T follicular helper cell (primary cell): ENCODE measurements at places on chromosomes 4 and X.

GRCh38 chr4:35884714-35885480, 359.4 kb downstream of the ARAP2 start:
- no peak for DNase-seq

GRCh38 chrX:134247492-134247891, 10.5 kb downstream of the CCDC160 start:
- DNase-seq, result no peak

DNA sequence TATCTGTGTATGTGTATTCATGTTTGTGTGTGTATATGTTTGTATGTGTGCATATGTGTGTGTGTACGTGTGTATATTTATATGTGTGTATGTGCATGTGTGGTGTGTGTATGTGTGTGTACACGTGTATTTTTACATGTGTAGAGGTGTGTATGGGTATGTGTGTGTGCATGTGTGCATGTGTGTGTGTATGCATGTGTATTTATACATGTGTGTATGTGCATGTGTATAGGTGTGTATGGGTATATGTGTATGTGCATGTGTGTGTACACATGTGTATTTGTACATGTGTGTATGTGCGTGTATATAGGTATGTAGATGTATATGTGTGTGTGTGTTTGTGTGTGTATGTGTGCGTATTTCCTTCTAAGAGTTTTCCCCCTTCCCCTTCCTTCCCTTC, 207.7 kb upstream of the ATP6AP2 start:
- no peak for DNase-seq

GRCh38 chr4:107312366-107312765, 276.3 kb upstream of the DKK2 start:
- no peak for DNase-seq

DNA sequence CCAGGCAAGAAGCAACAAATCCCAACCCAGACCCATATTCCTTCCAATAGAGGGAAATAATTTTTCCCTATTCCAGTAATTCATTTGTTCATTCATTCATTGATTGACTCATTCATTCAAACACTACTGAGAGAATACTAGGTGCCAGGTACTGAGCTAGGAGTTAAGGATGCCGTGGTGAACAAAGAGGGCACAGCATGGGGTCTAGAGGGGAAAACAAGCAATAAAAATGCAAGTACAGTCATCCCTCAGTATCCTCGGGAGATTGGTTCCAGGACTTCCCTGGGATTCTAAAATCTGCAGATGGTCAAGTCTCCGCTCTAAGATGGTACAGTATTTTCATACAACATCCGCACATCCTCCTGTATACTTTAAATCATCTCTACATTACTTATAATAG, 18.7 kb downstream of the RASGEF1B start:
- no peak for DNase-seq

DNA sequence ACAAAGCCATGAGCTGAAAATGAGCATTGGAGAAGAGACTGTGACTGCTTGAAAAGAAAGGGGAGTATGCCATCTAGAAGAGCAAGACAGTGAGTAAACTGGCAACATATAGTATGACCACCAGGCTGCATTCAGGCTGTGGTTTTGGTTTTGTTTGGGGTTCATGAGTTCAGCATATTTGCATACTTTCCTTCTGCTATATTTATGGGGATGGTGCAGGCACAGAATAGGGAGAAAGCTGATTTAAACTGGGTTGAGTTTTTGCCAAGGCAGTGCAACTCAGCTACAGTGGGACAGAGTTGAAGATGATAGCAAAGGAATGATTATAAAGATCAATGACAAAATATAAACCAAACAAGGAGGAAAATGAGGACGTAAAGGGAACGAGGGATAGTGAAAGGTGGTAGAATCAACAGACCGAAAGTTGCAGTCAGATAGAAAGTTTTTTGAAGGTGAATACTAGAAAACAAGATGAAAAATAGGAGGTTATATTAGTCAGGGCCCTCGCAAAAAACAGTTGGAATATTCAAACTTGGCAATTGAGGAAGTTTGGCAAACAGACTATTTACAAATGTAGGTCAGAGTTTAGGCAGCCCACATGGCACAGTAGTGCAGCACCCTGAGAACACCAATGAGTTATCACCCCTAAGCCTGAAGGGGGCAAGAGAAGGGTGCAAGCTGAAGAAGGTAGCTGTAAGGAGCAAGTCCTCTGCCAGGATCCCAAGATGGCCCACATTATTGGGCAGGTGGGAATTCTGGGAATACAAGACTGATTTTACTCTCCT, 114.8 kb upstream of the MAP9 start:
- no peak for DNase-seq

DNA sequence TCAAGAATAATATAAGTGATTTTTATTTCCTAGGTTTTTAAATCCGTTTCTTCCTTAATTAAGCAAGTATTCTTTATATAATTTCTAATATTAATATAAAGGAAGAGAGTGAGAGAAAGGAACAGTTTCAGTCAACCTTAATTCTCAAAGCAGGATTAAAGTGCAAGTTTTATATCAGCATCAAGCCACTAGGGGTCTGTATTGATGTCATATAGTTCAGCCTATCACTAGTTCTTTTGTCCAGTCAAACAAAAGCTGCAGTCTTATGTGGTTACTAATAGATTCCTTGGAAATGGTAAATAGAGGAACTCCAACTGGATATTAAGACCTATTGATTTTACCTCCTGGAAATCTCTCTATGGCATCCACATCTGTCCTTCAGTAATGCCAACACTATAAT, 82.0 kb downstream of the NAP1L3 start:
- DNase-seq, result no peak

DNA sequence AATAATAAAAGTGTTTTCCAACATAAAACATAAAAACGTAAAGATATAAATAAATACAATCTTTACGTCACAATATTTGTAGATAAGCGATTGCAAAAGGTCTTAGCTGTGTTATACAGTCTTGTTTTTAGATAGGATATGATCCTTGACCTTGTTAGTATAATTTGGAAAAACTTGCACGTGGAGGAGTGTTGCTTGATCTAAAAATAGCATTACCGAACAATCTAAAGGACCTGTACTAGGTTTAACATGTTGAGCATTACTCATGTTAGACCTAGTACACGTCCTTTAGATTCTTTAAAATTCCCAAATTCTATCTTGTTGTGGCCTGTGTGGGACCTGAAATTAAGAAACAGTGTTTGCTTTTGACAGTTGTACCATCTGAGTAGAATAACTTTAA, 1.6 kb downstream of the METAP1 start:
- DNase-seq, result no peak

DNA sequence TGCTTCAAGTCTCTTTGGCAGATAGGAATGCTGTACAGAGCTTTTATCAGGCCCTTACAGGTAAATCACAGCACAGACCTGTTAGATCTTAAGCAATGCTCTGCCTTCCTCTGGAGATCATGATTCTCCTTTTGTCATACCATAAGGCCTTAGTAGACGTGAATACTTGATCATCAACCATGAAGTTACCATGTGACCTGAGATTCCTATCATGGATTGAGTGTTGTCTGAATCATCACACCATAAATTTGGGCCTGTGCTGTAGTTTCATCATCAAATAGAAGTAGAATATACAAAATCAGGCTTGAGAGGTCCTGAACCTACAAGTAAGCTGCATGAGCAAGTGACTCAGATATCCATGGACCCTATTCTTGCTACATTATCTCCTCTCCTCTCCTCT, 466.8 kb upstream of the INTU start:
- no peak for DNase-seq

- no peak for DNase-seq
Observed at GRCh38 chr4:44738615-44739014, 12.3 kb upstream of the GNPDA2 start.

DNA sequence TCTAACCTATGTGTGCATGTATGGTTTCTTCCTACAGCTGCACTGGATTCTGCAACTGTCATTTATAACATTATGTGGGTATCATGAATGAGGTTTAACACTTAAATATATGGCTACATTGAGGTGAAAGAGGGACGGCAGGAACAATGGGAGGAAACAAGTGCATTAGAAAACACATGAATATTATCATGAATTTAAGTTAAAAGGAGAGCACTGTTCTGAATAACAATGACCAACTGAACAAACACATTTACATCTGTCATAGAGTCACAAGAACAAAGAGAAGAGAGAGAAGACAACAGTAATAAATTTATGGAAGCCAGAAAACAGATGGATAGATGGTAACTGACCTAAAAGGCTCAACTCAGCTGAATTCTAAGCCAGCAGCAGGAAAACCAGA, 527.1 kb upstream of the DIPK2B start:
- no peak for DNase-seq

DNA sequence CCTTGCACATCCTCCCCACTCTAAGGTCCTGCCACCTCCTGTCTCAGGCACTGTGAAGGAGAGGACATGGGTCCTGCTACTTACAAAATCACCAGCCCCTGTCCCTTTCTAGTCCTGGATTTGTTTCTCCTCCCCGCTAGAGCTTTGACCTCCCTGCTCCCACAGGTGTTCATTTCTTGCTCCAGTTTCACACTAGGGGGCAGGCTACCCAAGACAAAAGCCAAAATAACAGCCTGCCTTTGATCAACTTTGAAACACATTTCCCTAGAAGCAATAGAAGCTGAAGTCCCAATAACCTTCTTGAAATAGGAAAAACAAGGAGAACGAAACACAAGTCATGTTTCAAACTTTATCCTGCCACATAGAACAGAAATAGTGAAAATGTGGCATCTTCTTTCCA, 164.4 kb downstream of the QDPR start:
- no peak for DNase-seq

- DNase-seq, result no peak
Observed at GRCh38 chr4:56511098-56511497, 5.5 kb downstream of the ARL9 start.

- no peak for DNase-seq
Observed at GRCh38 chrX:115582616-115583495, 21.9 kb downstream of the PLS3 start.

DNA sequence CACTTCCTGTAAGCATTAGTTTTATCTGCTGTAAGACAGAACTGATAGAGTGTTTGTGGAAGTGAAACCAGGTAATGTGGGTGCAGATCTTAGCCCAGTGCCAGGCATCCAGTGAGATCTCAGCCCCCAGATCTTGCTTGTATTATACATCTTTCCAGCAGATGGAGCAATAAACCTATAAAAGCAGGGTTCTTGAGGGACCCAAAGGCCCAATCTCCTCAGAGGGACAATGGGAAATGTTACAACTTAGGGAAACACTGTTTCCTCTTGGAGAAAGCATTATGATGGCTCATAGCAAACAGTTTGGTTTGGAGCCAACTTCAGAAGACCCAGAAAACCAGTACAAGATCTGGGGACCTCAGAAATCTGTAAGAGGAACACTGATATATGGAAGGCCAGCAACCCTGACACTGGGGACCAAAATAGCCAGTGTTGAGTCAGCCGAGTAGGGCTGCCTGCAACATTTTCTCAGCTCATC, 206.3 kb downstream of the SLC7A11 start:
- no peak for DNase-seq

DNA sequence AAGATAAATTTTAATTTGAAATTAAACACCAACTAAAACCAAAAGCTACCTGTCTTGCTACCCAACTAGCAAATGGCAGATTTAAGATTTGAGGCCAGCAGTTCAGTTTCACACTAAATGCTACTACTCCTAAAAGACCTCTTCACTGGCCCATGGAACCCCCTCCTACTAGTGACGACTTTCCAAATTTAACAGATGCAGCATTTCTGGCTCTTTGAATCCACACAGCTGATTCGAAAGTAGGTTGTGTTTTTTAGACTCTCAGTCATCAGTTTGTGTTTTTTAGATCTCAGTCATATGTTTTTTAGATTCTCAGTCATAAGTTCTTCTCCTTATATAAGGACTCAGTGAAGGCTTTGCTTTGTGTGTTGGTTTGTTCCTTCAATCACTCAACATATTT, 11.1 kb upstream of the CC2D2A start:
- DNase-seq, result no peak

DNA sequence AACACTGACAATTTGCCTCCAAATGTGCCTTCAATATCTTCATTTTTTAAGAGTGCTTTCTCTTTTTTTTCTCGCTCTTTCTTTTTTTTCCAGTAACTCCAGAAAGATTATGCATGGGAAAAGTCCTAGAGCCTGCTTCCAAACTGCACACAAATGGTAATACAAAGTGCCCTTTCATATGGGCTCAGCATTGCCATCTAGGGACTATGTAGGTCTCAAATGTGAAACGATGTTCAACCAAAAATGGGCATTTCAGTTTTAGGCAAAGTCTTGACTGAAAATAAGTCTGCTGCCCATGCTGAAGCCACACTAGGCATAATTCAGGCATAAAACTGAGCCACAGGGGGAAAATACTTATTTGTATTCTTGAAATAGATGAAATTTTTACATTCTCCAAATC, 65.6 kb downstream of the SYNPO2 start:
- DNase-seq, result no peak

DNA sequence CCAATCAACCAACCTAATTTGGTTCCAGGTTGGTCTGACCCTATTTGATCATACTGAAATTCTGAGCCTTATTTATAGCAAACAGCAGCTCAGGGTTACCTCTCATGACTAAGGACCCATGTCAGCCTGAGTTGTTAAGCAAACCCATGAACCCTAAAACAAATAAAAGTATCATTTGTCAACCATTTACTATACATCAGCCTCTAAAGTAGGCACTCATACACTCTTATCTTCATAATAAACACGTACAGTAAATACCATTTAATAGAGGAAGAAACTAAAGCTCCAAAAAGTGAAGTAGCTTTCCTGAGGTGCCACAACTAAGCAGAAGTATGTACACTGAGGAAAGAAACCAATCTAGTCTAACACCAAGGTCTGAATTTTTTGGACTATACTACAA, 25.2 kb downstream of the MANBA start:
- DNase-seq, result no peak

- DNase-seq, result no peak
Observed at GRCh38 chr4:39054497-39054896, 7.5 kb upstream of the KLHL5 start.

DNA sequence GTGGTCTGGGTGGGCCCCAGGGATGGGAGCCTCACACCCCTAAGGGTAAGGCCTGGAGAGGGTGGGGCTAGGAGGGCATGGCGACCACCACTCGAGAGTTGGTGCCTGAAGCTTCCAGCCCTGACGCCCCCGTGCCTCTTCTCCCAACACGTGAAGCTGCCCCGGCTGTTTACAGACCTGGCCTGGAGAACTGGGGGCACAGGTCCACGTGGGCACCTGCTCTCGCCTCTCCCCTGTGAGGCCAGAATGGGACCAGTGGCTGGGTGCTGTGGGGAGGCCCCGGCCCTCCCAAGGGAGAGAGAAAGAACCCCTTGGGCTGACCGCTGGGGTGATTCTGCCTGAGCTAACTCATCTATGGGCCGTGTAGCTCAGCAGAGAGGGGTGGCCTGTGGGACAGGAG, 15.5 kb downstream of the NAT8L start:
- no peak for DNase-seq

GRCh38 chr4:73710094-73710493, 30.3 kb upstream of the CXCL8 start:
- DNase-seq, result no peak

- no peak for DNase-seq
Observed at GRCh38 chr4:72567036-72567435, 2.0 kb downstream of the ADAMTS3 start.

- DNase-seq, result no peak
Observed at GRCh38 chr4:13535708-13536361, 8.5 kb downstream of the NKX3-2 start.

DNA sequence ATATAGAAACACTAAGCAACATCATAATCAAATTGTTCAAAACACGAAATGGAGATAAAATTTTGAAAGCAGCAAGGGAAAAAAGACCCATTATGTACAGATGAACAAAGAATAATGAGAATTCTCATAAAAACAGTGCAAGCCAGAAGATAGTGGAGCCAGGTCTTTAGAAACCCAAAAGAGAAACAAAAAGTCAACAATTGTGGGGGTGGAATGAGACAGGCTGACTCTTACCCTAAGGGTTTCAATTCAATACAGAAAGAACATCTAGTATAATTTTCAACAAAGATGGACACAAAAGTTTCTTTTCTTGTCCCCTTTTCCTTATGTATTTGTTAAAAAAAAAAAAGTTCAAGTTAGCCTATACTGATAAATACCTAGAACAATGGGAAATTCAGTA, 34.0 kb upstream of the MAGEB2 start:
- DNase-seq, result no peak
